Activated CD4-positive, alpha-beta memory T cell treated with anti-CD3 and anti-CD28 coated beads for 36 hours (primary cell): ENCODE measurements at places on chromosomes 1 and 21. TPM values are rescaled to one million over a fixed set of nuclear protein-coding genes. Genes with fewer than 3 reads are reported as not detected.

Gene OR4F16
- not detected for total RNA-seq

DNA sequence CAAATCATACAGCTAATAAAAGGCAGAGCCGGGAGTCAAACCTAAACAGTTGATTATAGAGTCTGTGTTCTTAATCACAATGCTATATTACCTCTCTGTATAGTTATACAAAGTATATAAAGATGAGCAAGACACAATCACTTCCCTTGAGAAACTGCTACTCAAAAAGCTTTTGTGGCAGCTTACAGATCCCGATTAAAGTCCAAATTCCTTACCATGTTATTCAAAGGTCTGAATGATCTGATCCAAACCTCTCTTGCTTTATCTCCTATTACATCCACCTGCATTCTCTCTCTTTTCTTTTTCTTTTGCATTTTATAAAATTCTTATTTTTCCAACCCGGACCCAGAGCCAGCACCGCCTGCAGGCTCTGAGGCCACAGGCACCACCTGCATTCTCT, 57.0 kb upstream of the MUTYH start:
- H3K27me3 ChIP-seq, result no peaks in the 10 kb centered on the region
- no peak overlapping the region for H3K27ac ChIP-seq
- H3K4me3 ChIP-seq, result no peak overlapping the region
- H3K36me3 ChIP-seq, result no peaks in the 10 kb centered on the region
- H3K4me1 ChIP-seq, result peaks cover 14% of the 10 kb centered on the region

Gene SPATA21
- total RNA-seq, result not detected

Gene TP73
- total RNA-seq, result 0.65 TPM

DNA sequence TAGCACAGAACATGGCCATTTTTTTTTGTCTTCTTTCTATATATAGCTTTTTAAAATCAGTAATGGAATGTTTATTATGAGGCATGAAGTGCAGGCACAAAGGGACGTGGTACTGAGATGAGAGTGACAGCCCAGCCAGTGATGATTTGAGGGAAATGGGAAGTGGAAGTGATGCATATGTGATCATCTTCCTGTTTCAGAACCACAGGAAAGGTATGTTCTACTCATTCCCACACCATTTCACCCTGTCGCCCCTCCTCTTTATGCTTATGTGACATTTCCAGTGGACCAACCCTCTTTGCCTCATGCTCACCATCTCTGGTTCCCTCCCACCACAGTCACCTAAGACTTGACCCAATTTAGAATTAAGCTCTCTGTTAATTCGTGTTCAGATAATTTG, 24.3 kb downstream of the PTGS2 start:
- H3K27ac ChIP-seq, result no peak overlapping the region
- DNase-seq, result no peak
- no peak overlapping the region for H3K4me3 ChIP-seq
- H3K27me3 ChIP-seq, result peaks cover 4% of the 10 kb centered on the region
- H3K4me1 ChIP-seq, result no peaks in the 10 kb centered on the region

- no peaks in the 10 kb centered on the region for H3K36me3 ChIP-seq
- no peak overlapping the region for H3K27ac ChIP-seq
- DNase-seq, result no peak
- H3K4me3 ChIP-seq, result no peak overlapping the region
- H3K4me1 ChIP-seq, result peaks cover 1% of the 10 kb centered on the region
These were observed 663.7 kb downstream of the PTPRC start for GRCh38 chr1:199302554-199302953.

Gene PAPPA2
- 0.64 TPM for total RNA-seq

- H3K4me3 ChIP-seq, result no peak overlapping the region
- DNase-seq, result peak; percentile 30
- H3K36me3 ChIP-seq, result no peaks in the 10 kb centered on the region
- no peak overlapping the region for H3K27ac ChIP-seq
- peaks cover 15% of the 10 kb centered on the region for H3K27me3 ChIP-seq
These were observed 74.4 kb downstream of the PTGS2 start for GRCh38 chr1:186605762-186606350.

GRCh38 chr1:67767103-67767782, 66.0 kb downstream of the GNG12 start:
- H3K36me3 ChIP-seq, result no peaks in the 10 kb centered on the region
- no peak overlapping the region for H3K27ac ChIP-seq
- H3K27me3 ChIP-seq, result peaks cover 43% of the 10 kb centered on the region

- H3K27ac ChIP-seq, result no peak overlapping the region
- peaks cover 39% of the 10 kb centered on the region for H3K36me3 ChIP-seq
- no peak overlapping the region for H3K4me3 ChIP-seq
- DNase-seq, result no peak
These were observed 995 bp downstream of the CACYBP start for GRCh38 chr1:175000697-175001187.

- no peaks in the 10 kb centered on the region for H3K27me3 ChIP-seq
- no peak overlapping the region for H3K4me3 ChIP-seq
- no peak for DNase-seq
- H3K4me1 ChIP-seq, result peaks cover 30% of the 10 kb centered on the region
- peaks cover 3% of the 10 kb centered on the region for H3K36me3 ChIP-seq
These were observed 10.0 kb downstream of the TP53BP2 start for GRCh38 chr1:223835754-223836153.

Gene ESRRG
- not detected for total RNA-seq

Gene BACE2
- 0.77 TPM for total RNA-seq

Gene PSMD4
- 212 TPM for total RNA-seq

GRCh38 chr1:93350322-93350721, 4.6 kb downstream of the DR1 start:
- H3K36me3 ChIP-seq, result peaks cover 43% of the 10 kb centered on the region
- H3K27me3 ChIP-seq, result no peaks in the 10 kb centered on the region
- peak overlapping the region; percentile 61 for H3K4me3 ChIP-seq
- DNase-seq, result no peak

- H3K36me3 ChIP-seq, result no peaks in the 10 kb centered on the region
- peaks cover 17% of the 10 kb centered on the region for H3K27me3 ChIP-seq
- DNase-seq, result no peak
- no peak overlapping the region for H3K4me3 ChIP-seq
- H3K27ac ChIP-seq, result no peak overlapping the region
These were observed 88.6 kb downstream of the RIPK4 start for GRCh38 chr21:41678016-41678923.

DNA sequence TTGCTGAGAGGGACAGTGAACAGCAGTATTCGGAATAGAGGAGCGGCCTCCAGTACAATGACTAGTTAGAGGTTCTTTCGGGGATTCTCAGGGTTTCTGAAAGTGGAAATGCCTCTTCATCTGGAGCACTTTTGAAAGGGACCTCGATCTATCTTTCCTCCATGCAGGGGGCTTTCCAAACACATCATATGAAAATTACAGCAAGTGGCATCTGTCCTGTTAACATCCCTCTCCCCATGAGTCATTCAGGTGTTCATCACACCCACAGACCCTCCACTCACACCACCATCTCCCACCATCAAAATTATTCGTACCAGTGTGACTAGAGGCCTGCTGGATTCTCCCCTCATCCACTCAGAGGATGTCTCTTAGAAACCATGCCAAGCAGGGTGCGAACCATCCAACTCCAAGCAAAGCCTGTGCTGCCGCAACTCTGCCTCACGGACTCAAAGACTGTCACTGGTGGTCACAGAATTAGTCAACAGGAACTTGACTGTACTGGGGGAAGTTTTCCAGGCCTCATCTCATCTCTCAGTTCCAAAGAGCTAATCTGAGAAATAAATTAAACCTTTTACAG, 211.1 kb downstream of the MRPL39 start:
- H3K36me3 ChIP-seq, result no peaks in the 10 kb centered on the region
- H3K4me1 ChIP-seq, result peaks cover 15% of the 10 kb centered on the region
- H3K27ac ChIP-seq, result peak overlapping the region; percentile 77
- peak overlapping the region; percentile 24 for H3K4me3 ChIP-seq
- DNase-seq, result peak; percentile 89

DNA sequence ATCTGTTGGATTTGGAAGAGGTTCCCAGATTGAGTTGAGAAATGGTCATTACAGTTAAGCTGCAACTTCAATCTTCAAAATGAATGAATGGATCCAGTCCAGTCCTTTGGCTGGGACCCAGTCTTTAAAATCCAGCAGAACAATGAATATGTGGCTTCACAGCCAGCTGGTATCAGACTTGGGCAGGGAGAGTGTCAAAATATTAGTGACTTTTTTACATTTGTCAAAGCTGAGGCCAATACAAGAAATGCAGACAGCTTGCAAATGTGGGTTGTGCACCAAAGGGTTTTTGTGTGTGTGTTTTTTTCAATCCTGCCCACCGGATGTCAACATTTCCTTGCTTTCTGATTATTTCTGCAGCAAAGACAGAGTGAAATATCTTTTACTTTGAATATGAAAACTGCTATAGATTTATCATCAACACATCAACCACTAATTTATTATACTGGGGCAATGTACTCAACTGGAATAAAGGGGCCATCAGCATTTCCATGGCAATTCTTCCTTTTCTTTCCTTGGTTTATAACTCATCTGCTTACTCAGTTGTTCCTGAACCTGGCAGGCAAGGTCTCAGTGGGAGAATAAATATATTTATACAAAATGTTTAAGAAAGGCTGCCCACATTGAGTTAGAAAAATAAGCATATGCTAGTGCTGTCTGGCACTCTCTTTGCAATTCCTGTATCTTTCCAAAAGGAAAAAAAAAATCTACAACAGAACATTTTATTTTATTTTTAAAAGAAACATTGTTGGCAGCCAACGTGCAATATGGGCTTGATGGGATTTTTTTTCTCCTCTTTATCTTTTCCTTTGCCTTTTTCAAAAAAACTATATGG, 491.6 kb upstream of the C1orf87 start:
- H3K36me3 ChIP-seq, result no peaks in the 10 kb centered on the region
- H3K27ac ChIP-seq, result no peak overlapping the region
- no peaks in the 10 kb centered on the region for H3K4me1 ChIP-seq
- H3K4me3 ChIP-seq, result no peak overlapping the region
- no peaks in the 10 kb centered on the region for H3K27me3 ChIP-seq
- no peak for DNase-seq

DNA sequence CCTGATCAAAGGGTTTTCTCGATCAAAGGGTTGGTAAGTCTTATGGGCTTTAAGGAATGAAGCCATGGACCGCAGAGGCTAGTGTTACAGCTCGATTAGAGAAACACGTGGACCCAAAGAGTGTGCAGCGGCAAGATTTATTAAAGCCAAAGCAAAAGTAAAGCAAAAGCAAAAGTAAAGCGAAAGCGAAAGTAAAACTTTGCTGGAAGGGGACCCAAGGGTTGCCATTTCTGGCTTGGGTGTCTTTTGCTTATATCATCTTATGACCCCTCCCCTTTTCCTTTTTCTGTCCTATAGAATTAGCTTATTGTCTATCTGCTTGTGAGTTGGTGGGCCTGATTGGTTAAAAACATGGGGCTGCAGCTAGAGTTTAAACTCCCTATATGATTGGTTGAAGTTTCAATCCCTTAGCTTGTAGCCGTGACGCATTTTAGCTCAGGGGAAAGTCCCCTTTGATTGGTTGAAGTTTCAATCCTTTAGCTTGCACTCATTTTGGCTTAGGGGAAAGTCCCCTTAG, 957.0 kb downstream of the AMY1C start:
- no peaks in the 10 kb centered on the region for H3K36me3 ChIP-seq
- no peak overlapping the region for H3K4me3 ChIP-seq
- H3K4me1 ChIP-seq, result peaks cover 4% of the 10 kb centered on the region

DNA sequence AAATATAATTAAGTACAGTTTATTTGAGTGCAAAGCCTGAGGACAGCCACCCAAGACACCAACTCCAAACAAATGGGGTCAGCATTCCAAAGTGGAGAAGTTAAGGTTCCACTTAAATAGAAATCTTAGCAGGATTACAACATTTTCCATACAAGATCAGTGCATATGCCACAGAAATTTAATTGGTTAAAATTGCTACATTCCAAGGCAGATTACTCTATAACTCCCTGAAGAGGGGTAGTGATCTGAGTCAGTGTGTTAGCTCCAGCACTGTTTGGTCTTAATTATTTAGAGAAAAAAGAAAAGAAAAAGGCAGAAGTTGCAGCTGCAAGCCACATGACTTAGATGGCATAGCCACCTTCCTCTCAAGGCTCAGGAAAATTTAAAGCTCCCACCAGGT, 297.5 kb downstream of the HHIPL2 start:
- H3K27ac ChIP-seq, result no peak overlapping the region
- no peak for DNase-seq
- no peaks in the 10 kb centered on the region for H3K27me3 ChIP-seq
- no peaks in the 10 kb centered on the region for H3K36me3 ChIP-seq

DNA sequence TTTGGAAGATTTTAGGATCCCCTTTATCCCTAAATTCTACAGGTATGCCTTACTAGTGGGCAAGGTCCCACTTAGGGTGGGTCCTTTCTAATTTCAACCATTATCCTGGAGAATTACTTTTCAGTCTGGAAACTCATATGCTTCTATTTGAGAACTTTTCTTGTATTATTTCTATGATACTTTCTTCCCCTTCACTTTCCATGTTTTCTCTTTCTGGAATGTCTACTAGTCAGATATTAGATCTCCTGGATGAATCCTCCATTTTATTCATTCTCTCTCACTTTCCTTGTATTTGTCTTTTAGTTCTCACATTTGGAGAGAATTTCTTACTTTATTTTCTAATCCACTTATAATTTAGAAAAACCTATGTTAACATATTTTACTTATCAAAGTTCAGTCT, 83.9 kb upstream of the SIPA1L2 start:
- H3K27ac ChIP-seq, result no peak overlapping the region
- H3K36me3 ChIP-seq, result no peaks in the 10 kb centered on the region
- no peak for DNase-seq

DNA sequence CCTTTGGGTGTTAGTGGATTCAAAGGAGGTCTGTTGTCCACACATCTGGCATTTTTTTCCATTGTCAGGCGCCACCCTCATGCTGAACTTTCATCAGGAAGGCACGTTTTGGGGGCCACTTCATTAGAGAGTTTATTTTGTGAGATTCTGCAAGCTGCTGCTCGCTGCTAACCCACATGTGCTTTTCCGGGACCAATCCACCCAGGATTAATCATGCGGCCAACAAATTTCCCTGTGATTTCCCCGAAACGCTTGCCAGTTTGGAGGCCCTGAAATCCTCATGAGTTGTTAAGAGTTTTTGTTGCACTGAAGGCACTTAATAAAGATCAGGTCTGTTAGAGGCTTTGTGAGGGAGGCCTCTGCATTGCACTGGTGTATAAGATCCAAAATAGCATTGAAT, 2.4 kb downstream of the PDPN start:
- H3K4me3 ChIP-seq, result no peak overlapping the region
- H3K36me3 ChIP-seq, result no peaks in the 10 kb centered on the region
- no peak for DNase-seq
- H3K4me1 ChIP-seq, result no peaks in the 10 kb centered on the region

DNA sequence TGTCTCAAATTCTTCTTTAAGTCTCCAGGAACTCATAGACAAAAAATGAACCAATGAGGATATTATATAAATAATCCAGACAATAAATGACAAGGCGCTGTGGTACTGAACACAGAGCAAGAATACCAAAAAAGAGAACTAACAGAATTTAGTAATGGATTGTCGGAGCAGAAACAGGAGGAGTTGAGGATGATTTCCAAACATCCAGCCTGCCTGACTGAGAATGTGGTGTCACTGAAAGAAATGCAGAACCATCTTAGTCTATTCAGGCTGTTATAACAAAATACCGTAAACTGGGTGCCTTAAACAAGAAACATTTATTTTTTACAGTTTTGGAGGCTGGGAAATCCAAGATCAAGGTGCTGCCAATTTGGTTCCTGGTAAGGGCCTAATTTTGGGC, 79.7 kb downstream of the RGS2 start:
- no peaks in the 10 kb centered on the region for H3K27me3 ChIP-seq
- no peak for DNase-seq
- H3K27ac ChIP-seq, result no peak overlapping the region
- no peak overlapping the region for H3K4me3 ChIP-seq
- H3K4me1 ChIP-seq, result no peaks in the 10 kb centered on the region
